Left cardiac atrium (tissue), 4 donors: ENCODE measurements at places on chromosomes 2 and 18. TPM values are rescaled to one million over a fixed set of nuclear protein-coding genes. Genes with fewer than 3 reads are reported as not detected.

The TTN gene
- total RNA-seq, result 1,545 TPM

The ATOH8 gene
- 29.1 TPM for total RNA-seq

The TMEM198 gene
- 3.2 TPM for total RNA-seq

The HJURP gene
- total RNA-seq, result not detected

The PER2 gene
- total RNA-seq, result 8.1 TPM

The SERPINB10 gene
- not detected for total RNA-seq

- DNase-seq, result no peak
These were observed 199.0 kb upstream of the STK17B start for GRCh38 chr2:196370381-196370780.

DNA sequence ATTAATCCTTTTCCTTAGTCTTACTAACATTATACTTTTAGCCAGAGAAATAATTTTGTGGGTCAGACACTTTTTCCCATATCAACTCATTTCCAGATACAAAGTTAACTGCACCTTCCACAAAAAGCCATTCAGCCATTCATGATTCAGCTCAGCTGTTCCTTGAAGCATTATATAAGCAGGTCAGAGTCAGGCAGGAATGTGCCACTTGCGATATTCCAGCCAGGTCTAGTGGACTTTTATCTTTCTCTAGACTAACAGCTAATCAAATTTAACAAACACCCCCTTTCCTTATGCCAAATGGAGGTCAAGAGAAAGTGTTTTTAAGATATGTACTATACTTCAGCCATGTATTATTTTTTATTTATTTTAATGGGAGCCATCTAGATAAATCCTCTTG lies 75.6 kb upstream of the EPB41L3 start:
- DNase-seq, result no peak

DNA sequence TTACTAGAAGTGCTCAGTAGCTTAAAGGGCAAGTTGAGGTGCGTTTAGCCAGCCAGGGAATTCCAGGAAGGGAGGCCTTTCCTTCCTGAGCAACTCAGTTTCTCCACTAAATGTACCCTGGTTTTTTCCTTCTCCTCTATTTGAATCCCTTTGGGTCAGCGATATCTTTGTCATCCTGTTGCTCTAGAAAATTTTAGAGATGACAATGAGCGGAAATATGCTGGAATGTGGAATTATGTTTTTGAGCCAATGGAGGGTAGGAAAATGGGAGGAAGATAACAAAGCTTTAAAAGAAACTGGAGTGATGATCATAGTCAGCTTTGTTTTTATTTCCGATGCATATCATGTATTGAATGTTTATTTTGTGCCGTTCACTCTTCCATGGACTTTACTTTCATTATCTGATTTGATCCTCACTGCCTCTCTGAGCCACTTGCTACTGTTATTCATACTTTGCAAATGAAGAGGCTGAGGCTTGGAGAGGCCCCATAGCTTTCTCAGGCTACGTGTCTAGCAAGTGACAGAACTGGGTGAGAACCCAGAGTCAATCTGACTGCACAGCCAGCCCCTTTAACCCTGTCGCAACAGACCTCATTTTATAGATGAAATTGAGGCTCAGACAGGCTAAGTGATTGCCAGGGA lies 67.3 kb downstream of the NTSR2 start:
- no peak for DNase-seq

DNA sequence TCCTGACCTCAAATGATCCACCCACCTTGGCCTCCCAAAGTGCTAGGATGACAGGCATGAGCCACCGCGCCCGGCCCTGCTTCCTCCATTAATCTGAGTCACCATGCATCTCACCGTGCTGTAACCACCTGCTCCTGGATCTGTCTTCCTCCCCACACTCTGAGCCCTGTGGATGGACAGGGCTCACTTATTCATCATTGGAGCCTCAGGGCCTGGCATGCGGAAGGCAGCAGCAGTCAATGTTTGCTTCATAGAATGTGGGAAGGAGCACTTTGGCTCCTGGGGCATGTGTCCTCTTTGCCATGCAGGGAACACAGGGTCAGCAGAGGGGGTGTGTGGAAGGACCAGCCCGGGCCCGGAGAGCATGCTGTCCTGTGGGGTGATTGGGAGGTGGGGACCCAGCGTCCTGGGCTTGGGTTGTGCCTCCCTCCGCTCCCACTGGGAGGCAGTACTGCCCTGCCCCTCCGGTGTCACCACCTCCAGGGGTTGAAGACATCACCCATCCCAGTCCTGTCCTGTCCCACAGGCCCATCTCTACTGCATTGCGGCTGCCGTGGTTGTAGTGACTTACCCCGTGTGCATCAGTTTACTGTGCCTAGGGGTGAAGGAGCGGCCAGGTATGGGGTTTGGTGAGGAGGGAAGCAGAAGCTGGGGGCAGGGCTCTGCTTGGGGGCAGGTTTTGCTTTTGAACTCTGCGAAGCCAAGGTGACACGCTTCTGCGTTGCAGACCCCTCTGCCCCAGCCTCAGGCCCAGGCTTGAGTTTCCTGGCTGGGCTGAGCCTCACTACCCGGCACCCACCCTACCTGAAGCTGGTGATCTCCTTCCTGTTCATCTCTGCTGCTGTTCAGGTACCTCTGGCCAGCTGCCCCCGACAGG lies 11.5 kb downstream of the MFSD2B start:
- no peak for DNase-seq

DNA sequence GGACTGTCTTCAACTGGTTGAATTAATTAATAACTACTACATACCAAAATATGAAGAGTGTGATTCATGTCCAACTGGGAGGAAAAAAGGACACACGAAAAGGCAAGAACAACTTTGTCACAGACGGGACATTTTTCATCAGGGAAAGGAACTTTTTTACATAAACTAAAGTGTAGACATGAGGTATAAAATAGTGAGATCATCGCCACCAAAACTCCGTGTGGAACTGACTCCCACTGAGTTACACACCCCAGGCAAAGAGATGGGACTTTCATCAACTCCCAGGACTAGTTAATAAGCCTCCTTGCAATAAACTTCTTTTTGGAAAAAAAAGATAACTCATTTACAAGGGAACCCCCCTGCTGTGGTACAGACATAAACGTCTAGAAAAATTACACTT lies 12.9 kb upstream of the NMI start:
- DNase-seq, result no peak

GRCh38 chr18:54532962-54533361 lies 58.1 kb upstream of the DYNAP start:
- no peak for DNase-seq

GRCh38 chr18:46246101-46246500 lies 141.9 kb downstream of the HAUS1 start:
- no peak for DNase-seq

DNA sequence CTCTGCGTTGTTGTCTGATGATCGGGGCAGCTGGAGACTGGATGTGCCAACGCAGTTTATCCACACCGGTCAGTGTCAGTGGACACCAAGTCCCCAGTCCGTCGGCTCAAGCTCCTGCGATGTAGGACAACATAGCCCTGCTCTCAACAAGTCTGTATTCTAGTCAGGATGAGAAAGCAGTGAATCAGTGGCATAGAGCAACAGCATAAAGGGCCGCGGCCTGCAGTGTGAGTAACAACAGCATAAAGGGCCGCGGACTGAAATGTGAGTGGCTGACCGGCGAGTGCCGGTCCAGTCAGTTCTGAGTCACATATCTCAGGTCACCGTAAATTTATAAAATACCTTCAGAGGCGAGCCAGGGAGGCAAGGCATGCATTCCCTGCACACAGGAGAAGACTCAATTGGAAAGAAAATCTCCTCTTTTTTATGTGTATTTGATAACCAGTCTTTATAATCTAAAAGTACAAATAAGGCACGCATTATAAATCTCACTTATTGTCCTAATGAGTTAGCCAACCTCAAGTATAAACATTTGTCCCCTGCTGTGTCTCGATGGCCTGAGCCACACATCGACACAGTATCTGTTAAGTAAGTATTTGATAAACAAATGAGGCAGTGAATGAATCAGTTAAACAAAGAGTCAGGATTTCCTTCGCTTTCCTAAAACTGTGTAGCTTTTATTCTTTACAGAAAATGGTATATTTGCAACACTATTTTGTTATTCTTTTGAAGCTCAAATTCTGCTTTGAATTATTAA lies 33.8 kb upstream of the NFATC1 start:
- no peak for DNase-seq

DNA sequence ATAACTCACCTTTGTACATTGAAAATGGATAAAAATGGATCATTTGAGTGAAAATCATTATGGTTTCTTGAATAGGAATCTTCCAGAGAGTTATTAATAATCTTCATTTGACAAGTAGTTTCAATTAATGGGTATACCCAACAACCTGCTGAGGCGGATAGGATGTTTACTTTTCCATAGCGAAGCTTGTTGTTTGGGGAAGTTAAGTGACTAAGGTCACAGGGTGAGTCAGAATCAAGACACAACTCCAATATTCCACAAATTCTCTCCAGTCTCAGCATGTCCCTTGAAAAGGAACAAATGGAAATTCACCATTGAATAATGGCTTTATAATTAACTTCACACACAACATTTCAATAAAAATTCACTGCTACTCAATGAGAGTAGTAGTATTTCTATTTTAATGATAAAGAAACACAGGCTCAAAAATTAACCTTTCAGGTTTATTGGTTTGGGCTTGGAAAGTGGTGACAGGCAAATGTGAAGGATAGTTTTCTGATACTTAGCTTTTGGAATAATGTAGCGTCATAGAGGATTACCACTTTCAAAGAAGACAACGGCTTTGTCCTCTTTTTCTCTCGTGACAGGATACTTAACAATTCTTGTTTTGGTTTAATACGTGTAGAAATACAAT lies 211.3 kb downstream of the GPD2 start:
- no peak for DNase-seq

- DNase-seq, result no peak
These were observed 157.4 kb upstream of the RGPD4 start for GRCh38 chr2:107669335-107669734.

DNA sequence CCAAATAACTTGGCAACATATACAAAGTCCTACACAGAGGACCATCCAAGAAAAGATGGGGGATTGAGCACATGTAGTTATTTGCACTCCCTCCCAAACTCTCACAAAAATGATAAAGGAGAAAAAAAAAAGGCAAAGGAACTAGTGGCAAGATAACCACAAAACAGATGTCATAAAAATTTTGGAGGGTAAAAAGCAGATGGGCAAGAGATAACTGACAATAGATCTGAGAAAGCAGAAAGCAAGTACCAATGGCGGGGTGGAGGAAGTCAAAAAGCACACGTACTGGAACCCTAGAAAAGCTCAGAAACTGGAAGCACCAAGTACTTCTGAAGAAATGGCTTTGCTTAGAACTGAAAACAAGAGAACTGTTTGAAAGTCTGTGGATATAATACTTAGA lies 82.0 kb downstream of the WDPCP start:
- DNase-seq, result no peak

DNA sequence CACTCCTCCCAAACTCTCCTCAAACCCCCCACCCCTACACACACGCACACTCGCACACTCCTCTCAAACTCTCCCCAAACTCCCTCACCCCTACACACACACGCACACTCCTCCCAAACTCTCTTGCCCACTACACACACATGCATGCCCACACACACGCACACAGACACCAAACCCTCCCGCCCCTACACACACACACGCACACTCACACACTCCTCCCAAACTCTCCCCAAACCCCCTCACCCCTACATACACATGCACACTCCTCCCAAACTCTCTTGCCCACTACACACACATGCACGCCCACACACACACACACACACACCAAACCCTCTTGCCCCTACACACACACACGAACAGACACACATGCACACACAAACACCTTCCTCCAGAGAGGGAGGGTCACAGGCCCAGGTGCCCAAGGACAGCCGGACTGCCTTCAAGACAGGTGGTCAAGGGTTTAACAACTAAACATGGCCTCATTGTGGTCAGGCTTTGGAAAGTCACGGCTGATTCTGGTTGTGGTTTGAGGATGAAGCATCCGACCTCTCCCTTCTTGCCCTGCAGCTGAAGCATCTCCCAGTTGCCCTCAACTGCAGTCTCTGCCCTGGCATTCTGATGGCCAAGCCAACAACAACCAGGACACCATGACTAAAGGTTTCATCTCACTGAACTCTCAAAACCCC lies 72.3 kb upstream of the SNTG2 start:
- no peak for DNase-seq

DNA sequence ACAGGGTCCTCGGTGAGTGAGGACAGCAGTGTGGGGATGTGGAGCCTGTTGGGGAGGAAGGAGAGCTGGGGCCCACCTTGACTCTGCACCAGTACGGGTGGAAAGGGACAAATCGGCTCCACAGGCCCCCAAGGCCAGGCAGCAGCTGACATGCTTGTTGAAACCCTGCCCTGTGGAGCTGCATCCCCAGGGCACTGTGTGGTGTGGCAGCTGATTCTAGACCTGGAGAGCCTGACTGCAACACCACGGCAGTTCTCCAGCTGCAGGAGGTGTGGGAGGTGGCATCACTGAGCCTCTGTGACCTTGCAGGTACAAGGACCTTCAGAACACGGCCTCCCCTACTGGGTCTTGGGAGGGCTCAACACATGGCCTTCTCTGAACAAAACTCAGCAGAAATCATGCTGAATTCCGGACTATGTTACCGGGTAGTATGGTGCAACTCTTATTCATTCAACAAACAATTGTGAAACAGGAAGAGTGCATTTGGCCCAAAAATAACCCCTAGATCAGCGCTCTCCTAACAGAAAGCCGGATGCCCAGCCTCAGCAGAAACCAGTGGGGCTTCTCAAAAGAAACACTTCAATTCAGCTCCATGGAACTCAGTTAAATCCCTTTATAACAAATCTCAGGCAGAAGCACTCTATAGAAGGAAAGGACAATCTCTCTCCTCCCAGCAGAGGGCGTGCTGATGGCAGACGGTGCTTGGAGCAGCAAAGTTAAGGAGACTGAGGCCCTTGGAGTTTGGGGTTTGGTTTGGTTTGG lies 104.4 kb upstream of the SALL3 start:
- no peak for DNase-seq

DNA sequence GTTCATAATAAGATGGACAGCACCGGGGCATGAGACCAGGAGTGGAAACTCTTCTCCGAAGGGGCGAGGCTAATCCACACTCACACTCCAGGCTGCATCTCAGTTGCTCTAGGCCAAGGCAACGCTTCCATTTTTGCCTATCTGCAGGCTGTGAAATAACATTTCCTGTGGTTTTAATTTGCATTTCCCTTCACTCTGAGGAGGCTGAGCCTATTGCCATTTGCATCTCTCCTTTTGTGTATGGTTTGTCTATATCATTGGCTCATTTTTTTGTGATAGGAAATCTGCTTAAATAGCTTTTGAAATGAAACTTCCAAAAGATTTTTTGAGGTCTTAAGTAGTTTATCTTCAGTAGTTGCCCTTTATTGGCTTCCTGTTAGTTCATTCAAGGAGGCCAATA lies 57.6 kb downstream of the TPGS2 start:
- DNase-seq, result no peak
